NCI-H1105 (cell line): ENCODE measurements at places on chromosomes 6 and 20.
A peak's percentile ranks its signal among the peaks of the same experiment; 100 is the strongest.

DNA sequence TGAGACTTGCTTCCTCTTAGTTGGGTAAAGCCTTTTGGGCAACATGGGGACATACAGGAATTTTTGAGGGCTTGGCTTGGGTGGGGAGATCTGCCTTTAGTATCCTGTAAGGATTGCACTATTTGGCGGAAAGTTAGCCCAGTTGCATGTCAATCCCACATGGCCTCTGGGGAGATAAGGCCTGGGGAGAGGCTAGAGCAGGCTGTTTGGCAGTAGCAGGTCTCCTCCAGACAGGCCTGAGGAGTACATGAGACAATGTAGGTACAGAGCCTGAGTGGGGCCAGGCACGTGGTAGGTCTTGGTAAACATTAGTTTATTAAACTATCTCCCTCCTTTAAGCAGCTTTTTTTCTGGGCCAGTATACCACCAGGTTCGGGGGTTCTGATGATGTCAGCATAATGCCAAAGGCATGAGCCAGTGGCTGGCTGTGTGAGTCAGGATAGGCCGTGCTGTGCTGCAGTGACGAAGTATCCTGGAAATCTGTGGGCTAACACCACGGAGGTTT, 147.9 kb downstream of the VEGFA start:
- no peak for DNase-seq

- DNase-seq, result no peak
Observed at GRCh38 chr6:79941489-79942151, 5.7 kb downstream of the ELOVL4 start.

GRCh38 chr6:70846207-70846835, 110.5 kb downstream of the B3GAT2 start:
- peak; percentile 54 for DNase-seq

DNA sequence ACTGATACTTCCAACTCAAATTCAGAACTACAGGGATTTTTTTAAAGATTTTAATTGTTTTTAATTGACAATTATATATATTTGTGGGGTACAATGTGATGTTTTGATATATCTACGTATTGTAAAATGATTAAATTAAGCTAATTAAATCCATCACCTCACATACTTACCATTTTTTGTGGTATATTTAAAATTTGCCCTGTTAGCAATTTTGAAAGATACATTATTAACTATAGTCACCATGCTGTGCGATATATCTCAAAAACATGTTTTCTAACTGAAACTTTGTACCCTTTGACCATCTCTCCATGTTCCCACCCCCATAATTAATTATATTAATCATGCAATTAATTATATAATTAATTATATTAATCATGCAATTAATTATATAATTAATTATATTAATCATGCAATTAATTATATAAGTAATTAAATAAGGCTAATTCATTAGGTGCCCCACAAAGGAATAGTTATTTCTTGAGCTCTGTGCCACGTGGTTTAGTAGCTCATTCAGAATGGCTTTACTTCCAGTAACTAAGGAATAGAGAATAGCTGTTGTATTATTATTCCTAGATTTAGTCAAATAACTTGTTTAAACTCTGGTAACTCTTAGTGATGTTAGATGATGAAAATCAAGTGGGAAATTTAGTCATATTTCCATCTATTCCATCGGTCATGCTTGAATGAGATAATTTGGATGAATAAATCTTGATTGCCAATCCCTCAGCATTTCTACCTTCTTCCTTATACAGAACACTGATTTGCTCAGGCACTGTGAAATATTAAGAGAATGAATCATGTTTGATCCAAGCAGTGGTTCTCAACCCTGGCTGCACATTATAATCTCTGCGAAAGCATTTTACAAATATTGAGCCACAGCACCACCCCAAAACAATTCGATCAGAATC, 25.1 kb downstream of the LOC128125822 start:
- no peak for DNase-seq

DNA sequence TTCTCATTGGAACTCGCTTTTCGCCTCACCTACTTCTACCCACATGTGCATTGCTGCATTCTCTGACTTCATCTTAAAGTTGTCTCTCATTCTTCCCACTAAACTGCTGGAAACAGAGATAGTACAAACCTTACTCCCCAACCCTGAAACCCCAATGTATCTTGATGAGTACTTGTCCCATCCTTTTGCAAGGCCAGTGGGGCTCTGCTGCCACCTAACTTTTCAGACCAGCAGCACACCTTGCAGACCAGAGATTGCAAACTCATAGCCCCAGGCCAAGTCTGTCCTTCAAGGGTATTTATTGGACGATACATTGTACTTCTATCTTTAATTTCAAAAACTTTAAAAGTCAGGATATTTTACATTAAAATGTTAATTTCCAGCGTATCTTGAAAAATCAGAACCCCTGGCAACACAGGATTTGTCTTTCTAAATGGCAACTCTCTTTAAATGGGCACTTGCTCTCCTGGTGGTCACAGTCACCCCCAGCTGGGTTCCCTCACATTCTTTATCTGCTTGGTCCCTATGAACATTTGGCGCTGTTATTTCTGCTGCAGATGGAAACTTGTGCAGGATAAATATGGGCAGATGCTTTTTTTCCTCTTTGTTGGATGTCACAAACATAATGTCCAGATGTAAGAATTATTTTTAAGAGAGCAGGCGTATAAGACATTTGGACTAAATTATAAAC, 83.9 kb downstream of the SOD2 start:
- no peak for DNase-seq

DNA sequence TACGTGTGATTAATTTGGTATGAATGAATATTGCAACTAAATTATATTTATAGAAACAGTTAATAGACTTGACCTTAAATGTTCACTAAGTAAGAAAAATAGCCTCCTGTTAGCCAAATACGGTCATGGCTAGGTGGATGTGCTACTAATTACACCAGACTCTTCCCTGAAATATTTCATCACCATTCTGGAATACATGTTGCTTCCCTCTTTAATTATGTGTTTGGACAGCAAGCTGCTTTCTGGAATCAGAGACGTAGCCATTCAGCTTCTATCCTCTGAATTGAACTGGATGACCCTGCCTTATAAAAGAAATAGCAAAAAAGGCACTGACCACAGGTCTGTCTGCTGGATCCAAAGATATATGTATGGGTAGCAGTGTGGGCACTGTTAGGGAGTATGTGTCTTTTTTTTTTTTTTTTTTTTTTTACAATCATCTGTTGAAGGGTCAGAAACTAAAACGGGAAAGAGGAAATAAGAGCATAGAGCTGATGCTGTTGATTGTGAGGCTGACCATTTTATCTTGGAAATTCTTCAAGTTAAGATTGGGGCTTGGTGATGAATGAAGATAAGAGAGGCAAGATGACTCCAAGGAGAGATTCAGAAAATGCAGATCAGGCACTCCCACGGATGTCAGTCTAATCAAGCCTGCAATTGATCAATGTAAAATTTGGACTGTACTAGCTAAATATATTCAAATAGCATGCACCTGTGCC, 283.2 kb upstream of the HSF2 start:
- no peak for DNase-seq

DNA sequence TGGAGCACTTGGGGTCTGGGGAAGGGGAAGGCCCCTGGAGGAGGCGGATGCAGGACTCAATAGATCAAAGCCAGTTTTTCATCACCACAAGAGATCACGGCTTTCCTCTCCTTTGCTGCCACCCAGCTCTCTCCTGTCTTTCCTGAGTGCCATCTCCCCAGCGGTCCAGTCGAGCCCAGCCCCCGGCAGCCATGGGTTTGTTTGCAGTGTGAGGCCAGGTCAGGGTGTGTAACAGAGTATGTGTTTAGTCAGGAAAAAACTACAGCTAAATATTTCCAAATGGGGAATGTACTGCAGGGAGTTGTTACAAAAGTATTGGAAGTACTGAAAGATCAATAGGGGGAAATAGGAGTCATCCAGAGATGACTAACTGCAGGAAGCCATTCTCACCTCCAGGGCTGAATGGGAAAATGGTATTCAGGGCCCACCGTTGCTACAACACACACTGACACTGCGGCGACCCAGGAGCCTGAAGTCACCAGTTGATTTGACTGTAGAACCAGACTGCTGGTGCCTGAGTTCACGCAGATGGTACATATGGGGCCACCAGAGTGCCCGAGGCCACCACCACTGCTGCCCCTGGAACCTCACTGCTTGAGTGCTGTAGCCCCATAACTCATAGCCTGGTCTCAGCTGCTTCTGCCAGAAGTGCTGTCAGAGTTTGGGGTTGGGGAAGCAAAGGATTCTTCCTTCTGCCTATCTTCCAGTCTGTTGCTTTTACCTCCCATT, 23.6 kb upstream of the FANCE start:
- no peak for DNase-seq

- no peak for DNase-seq
Observed at GRCh38 chr6:137849181-137849980, 17.7 kb upstream of the TNFAIP3 start.

GRCh38 chr20:51022227-51022802, 592 bp downstream of the KCNG1 start:
- no peak for DNase-seq

- no peak for DNase-seq
Observed at GRCh38 chr20:38623061-38623460, 21.5 kb downstream of the ARHGAP40 start.
